ENCODE measurements at places on chromosomes 7 and 10.

DNA sequence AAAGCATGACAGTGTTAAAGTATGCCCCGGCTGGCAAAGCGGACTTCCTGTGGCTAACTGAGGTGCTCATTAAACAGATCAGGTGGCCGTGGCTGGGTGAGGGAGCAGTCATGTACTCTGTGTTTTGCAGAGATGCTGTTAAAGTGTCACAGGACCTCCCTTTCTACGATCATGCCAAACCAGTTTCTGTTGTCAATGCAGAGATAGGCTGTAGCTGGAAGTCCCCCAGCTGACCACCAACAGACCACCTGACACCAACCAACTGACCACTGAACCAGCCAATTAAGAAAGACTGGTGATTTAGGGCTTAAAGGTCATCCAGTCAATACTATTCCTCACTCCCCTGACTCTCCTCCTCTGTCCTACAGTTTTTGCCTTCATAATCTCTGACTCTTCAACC is 431.1 kb upstream of the LRGUK start:
- DNase-seq = no peak

DNA sequence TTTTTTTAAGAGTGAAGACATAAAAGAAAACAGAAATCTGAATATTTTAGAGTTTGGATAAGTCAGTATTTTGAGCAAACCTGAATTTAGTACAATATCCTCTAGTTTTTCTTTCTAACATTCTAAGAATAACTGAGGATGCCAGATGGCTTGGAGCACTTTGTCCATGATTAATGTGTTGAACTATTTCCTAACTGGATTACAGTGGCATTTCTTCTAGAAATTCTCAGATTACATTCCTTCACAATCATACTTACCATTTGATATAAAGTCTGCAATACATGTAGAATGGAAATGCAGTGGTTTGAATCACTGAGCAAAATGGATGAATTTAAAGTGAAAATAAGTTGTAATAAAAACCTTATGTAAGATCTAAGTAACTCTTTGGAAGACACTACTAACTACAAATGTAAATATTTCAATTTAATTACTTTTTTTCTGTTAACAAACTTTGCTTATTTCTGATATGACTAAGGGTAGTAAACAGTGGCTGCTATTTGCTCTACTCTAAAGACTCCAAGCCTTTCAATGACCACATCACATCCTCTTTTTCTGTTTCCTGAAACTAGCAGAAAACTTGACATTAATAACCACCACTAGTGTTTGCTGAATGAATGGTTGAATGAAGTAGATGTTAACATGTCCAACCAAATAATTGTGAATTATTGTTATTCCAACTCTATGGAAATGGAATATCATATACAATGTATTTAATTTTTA is 102.8 kb downstream of the PRKG1 start:
- no peak for DNase-seq

GRCh38 chr7:68671046-68671445 is 927.2 kb upstream of the AUTS2 start:
- no peak for DNase-seq

DNA sequence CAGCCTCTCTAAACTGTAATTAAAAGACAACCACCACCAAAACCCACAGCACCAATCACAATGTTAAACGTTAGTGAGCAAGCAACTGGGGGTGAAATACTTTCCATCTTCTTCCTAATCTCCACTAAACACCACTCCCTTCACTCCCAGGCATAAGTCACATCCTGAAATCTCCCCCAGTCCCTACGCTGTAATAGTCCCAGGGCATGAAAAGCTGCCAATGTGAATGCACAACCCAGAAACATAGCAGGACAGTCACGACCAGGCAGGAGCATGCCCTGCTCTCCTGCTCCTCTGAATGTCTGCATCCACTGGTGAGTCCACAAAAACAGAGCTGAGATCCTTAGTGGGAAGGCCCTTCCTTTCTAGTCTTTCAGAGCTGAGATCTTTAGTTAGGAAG is 288.9 kb downstream of the PARD3 start:
- DNase-seq = no peak

GRCh38 chr7:7693881-7694280 is 24.5 kb downstream of the RPA3 start:
- DNase-seq = peak; percentile 9

DNA sequence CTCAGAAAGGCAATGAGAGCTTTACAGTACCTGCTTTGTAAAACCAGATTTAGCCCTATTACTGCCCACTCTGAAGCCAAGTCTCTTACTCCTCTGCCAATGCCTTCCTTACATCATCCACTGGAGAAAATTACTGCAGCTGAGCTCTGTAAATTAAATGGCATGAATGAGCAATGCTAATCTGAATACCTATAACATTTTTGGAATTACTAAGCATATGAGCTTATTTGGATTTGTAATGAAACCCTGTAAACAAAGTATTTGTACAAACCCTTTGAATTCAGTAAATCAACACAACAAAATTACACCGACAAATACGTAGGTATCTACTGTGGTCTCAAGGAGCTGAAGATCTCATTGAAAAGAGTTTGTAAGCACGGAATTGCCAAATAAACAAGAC is 12.1 kb upstream of the CCNY start:
- no peak for DNase-seq

DNA sequence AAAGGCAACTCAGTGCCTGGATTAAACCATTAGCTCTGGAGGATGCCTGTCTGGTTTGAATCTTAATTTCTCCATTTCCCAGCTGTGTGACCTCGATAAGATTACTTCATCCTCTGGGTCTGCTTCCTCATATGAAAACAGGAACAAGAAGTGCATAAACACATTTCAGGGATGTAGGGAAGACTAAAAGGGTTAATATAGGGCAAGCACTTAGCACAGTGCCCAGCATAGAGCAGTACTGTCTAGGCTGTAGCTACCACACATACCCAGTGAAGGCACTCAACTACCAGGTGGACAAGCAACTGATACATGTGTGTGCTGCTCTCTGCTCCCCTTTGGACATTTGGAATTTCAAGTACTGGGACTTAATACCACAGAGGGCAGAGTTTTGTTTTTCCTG is 85.4 kb downstream of the KCNMA1 start:
- DNase-seq = no peak

DNA sequence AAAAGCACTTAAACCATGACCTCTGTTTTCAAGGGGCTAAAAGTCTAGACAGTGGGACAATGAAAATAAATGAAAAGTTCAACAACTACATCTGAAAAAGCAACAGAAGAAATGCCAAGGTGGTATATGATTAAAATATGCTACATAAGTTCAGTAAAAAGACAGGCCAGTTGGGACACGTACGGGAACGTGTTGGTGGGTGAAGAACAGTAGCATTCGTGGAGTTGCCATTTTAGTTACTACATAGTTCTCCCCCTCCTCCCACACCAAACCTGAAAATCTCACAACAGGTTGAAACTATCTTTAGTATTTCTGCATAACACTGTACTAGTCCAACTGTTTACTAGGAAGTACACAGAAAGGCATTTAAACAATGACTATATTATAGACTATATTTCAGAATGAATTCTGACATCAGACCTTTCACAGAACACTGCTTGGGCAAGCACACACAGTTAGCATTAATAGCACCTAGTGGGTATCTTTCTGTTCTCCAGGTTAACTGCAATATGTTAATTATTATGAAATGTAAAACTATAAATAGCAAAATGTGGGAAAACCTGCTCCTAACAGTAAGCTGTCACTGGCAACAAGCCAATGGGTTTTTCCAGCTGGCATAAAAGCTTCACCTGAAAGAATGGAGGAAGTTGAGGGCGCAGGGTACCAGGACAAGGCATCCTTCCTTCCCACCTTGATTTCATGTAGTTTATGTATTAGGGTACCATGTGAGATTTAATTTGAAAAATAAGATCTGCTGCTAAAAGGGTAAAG is 135.0 kb downstream of the STRA8 start:
- DNase-seq = no peak

- DNase-seq = no peak
Observed at GRCh38 chr10:132335189-132336063, 3.4 kb downstream of the LRRC27 start.
